HT1080 (cell line): ENCODE measurements at places on chromosomes 7 and 10.

DNA sequence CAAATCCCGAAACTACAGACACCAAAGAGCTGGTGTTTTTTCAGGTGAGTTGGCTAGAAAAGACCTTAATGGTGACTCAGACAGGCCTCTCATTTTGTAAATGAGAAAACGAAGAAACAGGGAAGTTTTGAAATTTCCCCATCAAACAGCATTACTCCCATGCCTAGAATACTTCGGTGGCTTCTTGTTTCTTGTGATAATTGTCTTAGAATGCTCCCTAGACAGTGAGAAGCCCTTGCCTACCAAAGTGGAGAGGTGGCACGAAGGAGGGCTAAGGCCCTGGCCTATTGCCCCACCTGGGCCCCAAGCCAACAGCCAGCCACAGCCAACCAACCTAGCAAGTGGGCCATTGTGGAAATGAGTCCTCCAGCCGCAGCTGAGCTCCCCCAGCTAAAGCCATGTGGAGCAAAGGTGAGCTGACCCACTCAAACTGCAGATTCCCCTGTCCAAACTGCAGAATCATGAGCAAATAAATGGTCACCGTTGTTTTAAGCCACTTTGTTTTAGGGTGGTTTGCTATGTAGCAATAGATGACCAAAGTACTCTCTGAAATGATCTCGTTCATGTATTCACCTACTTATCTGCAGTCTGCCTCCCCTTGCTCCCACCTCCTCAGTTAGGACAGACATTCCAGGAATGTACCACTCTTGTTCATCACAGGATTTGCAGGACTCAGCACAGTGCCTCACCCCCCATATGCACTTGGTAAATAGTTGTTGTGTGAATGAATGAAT lies 97.7 kb upstream of the FGFR2 start:
- DNase-seq, result no peak

- DNase-seq, result peak; percentile 50
Measured at GRCh38 chr7:134741907-134742635, 37.4 kb upstream of the CALD1 start.

- no peak for DNase-seq
Measured at GRCh38 chr10:101839416-101840063, 4.1 kb downstream of the KCNIP2 start.

DNA sequence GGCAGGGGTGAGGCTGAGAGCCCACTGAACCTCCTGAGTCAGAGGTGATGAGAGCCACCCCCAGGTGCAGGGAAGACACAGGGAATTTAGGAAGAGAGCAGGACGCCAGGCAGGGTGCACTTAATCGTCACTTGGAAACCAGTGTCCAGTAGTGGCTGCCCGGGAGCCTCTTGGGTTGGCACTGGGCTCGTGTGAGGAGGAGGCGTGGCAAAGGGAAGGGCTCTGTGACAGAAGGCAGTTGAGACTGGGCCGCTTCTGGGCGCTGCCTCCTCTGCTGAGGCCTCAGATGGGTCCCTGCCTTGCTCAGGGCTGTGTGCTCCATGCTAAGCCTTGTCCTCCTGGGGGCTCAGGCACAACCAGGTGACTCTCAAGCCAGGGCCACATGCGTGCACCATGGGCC lies 13.3 kb downstream of the RET start:
- DNase-seq, result no peak

DNA sequence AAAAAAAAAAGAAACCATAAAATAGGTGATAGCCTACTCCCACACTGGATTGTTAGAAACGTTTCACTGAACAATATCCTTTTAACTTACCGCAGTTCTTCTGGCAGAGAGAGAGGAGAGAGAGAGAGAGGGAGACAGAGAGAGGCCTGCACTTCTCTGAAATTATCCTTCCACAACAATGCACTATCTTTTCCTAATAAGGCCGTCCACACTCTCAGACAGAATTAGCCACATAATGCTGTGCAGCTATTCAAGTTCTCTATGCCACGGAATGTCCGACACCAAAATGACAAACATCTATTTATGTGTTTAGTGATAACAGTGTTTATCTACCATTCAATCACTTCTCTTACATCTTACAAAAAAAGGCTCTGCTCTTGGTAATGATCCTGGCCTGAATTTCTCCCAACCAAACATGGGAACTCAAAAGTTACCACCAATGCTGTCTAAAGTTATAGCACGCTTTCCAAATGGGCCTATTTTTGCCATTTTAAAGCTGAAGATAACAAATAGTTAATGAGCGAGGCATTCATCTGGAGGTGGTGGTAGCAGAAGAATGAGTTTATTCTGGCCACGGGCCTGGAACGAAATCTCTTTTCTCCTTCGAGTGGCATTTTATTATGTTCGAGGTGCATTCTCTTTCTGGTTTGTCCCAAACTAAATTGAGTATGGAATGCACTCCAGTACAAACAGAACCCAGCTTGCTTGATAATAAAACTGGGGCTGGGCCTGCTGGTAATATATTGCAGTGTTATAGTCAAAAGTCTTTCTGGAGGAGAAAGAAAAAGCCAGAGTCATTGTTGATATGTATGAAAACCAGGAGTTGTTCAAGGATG lies 160.2 kb upstream of the SVIL start:
- DNase-seq, result no peak

- no peak for DNase-seq
Measured at GRCh38 chr10:1641402-1641801, 95.9 kb downstream of the ADARB2 start.
